ENCODE measurements at places on chromosomes 13 and 19.

DNA sequence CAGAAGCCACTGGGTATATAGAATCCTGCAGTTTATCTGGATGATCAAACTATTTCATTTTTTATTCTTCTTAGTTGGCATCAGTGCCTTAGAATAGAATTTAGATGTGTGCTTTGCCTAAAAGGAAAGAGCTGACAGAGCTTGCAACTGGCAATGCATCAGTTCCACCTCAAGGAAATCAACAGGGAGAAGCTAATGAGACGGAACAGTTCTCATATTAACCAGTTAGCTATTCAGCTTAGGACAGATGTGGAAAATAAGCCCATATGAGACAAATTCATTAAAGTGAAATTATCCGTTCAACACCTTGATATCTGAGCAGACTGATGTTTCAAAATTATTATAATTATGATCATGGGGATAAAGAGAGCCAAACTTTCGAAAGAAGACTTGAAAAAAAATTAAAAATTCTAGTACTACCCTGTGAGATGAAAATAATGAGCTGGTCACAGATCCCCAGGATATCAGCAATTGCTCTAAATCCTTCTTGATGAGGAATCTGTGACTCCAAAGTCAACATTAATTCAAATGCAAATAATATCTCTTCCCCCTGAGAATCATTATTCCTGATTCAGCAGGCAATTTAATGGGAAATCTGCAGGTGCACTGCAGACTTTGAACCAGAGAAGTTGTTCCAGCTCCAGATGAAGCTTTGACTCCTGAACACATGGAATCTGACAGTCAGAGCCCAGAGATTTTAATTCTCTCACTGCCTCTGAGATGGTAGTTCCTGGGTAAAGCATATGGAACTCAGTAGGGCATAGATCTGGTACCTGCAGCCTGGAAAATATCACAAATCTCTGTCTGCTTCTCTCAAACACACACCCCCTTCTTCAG, 486.8 kb downstream of the FOXO1 start:
- no peak for DNase-seq

- no peak for DNase-seq
Observed at GRCh38 chr13:78978381-78978998, 319.5 kb upstream of the OBI1 start.

DNA sequence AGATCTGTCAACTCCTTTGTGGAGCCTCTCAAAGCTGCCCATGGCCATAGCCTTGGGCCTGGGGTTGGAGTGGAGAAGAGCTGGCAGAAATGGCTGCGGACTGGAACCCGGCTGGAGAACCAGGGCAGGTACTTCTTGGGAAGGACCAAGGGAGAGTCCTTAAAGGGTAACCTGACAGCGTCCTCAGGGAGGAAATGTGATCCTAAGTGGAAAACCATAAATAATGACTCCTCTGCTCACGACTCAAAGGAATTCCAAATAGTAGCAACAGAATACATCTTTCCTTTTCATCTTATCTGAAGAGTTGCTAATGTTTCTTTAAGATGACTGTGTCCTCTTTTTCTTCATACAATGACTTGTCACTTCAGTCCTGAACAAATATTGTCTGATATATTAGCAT, 41.0 kb downstream of the RAP2A start:
- no peak for DNase-seq

DNA sequence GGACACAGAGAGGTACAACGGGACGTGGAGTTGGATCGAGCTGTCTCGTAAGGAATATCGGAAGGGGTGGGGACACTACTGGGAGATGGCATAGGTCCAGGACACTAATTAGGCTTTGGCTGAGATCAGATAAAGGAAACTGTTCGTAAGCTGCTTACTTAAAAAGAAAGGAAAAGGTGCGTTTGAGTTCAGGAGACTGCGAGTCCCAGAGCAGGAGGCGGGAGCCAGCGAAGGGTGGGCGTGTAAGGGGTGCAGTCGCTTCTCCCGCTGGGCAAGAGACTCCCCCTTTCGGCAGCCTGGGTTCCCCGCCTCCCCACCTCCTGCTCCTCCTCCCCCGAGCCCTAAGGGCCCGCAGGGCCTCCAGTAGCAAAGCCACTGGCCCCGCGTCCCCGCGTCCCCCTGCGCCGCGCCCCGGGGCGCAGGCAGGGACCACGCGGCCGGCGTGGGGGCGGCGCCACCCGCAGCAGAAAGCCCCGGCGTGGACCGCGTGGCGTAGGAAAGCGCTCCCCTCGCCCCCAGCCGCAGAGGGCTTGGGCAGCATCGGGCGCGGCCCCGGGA, 547 bp downstream of the ABCC4 start:
- peak; percentile 27 for DNase-seq

GRCh38 chr13:43953370-43953769, 73.7 kb downstream of the LACC1 start:
- DNase-seq = no peak

Measured in left renal cortex interstitium (tissue), 4 donors.